Fibroblast of mammary gland (primary cell): ENCODE measurements at places on chromosomes 7 and 10.

DNA sequence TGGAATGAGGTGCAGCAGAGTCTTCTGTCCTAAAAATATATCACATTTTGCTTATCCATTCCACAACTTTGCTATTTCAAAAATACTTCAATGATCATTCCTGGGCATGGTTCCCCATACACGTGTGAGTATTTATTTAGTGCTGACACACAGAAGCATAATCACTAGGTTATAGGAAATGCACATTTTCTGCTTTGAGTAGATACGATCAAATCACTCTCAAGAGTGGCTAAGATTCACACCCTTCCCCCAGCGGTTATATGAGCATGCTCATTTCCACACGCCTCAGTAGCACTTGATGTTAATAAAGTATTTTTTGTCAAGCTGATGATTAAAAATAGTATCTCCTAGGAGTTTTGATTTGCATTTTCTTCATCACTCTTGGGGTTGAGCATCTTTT lies 93.5 kb upstream of the LRRC4 start:
- DNase-seq = no peak

- no peak for DNase-seq
Measured at GRCh38 chr7:130490311-130490791, 1.5 kb upstream of the MEST start.

DNA sequence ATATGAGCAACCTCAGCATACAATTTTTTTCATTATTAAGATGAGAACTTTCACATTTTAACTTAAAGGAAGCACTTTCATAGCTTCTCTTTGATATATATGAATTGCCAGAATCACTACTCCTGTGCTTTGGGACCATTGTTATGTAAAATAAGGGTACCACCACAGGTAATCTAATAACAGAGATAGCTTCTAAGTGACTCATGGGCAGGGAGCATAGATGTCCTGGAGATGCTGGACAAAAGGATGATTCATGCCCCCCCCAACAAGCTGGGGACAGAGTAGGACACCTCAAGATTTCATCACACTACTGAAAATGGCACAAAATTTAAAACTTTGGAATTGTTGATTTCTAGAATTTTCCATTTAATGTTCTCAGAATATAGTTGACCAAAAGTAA lies 641.1 kb downstream of the PCDH15 start:
- DNase-seq = no peak

- DNase-seq = peak; percentile 89
Measured at GRCh38 chr10:89659143-89660131, 14.4 kb upstream of the PANK1 start.

- DNase-seq = peak; percentile 82
Measured at GRCh38 chr7:79461660-79462059, 8.2 kb upstream of the MAGI2 start.

DNA sequence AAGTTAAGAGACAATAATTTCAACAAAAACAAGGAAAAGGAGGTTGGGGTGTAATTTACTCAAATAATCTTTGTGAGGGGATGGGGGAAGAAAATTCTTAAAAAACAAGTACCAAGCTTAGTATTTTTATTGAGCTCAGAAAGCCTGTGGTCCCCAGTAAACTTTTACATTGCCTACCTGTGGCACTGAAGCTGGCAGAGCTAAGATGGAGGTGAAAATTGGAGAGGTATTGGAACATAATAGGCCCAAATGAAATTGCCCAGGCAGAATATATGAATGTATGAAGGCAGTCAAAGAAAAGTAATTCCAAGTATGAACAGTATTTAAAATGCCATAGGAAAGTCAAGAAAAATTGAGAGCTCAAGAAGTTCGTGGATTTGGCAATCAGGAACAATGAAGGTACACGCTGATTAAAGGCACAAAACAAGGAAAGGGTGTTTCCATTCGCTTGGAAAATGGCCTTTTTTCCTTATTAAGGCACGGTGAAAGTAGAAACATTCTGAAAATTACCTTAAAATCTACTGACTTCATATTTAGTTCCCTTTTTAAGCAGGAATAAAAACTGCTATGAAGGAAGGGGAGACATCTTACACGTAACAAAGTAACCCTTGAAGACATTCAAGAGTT lies 3.4 kb upstream of the KMT2E start:
- no peak for DNase-seq
